ENCODE measurements at places on chromosomes 7 and 10.

DNA sequence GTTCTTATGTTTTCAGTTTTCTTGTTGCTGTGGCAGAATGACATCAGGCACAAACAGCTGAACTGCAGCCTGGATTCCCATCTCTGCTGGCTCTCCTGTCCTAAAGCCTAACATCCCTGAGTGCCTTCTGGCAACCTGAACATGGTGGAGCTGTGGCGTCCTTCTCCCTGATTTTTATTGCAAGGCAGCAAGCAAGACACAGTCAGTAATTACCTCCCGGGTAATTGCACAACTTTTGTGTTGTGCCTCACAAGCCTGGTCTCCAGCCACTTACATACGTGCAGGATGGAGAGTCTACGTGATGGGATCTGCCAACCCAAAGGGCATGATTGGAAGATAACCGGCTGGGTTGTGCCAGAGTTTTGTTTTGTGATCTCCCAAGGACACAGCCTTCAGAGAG is 116.1 kb upstream of the PARD3 start:
- no peak for DNase-seq

DNA sequence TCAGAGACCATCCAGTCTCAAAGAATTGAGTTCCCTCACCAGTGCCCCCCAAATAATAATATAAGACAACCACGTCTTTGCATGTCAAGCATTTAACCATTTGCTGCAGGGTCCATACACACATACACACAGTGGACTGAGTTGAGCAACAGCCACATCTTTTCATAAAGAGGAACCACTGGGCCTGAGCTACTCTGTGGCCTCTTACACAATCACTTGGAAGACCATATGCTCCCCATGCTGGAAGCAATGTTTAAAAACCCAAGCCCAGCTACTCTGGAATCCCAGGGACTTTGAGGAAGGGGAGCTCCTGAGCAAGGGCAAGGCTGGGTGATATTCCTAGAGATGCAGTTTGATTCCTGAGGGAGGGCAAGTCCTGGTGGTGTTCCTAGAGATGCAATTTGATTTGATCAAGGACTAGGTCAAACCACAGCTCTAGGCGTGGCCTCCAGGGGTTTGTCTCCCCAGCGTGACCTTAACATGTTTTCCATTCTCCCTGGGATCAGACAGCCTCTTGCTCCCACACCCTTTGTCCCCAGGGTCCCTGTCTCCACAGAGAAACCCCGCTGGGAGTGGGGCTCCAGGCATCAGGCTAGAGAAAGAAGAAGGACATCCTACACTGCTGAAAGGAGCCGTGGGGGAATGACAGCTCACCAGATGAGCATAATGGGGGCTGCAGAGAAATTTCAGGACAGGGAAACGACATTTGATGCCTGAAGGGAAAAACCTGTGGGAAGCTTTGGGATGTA is 376.2 kb upstream of the MGMT start:
- no peak for DNase-seq

DNA sequence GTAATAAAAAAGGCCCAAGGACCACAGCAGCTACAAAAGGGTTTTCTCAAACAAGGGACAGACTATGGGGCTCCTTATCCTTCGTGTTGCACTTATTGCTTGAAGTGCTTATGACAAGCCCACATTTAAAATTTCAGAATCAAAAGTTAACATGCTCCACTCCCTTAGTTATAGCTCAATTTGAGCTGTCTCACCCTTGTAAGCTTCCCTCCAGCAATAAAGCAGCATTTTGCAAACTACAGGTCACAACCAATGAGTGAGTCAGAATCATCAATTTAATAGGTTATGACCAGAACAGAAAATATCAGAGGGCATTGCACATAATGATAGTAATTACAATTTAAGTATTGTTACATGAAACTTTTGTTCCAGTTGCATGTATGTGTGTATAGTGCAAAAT is 53.0 kb downstream of the IMMP2L start:
- no peak for DNase-seq

DNA sequence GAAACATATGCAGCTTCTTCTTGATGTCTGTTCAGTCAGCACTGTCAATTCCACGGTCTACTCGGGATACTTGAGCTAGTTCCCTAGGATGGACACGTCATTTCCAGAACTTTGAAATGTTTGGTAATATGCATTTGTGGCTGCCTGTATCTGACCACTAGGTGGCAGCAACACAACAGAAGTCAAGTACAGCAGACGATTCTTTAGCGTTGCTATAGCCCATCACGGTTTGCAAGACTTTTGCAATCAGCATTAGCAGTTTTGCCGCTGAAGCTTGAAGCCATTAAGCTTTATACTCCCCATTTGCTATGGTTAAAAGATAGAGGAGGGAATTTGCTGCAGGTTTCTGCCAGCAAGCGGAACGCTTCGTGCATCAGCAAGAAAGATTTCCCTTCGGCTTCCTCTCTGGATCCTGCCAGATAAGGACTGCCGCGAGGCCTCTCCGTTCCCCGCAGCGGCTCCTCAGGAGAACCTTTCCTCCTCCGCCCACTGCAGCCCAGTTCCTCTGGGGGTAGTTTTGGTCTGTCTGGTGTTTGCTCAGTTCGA is 63.5 kb downstream of the ABCC2 start:
- no peak for DNase-seq

- no peak for DNase-seq
These were observed 44.5 kb downstream of the KCNMA1 start for GRCh38 chr10:77592946-77593636.

DNA sequence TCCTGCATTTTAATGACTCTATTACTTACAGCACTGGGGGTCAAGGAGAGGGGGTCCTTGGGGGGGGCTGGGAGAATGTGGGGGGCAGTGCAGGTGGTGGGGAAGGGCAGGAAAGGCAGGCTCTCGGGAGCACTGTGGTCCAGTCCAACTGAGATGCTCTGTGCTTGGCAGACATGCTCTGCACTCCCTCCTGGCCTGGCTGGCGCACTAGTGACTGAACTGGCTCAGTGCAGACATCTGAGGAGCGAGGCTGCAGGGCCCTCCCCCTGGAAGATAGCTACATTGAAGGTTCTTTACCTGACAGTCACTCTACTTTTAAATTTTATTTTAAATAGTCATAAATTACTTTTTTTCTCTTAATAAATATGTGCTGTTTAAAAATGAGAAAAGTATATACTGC is 105.7 kb downstream of the NEURL1 start:
- no peak for DNase-seq

GRCh38 chr7:115195208-115195607 is 273.3 kb downstream of the MDFIC start:
- no peak for DNase-seq

- DNase-seq: no peak
These were observed 53.9 kb upstream of the IL6 start for GRCh38 chr7:22672846-22673680.

DNA sequence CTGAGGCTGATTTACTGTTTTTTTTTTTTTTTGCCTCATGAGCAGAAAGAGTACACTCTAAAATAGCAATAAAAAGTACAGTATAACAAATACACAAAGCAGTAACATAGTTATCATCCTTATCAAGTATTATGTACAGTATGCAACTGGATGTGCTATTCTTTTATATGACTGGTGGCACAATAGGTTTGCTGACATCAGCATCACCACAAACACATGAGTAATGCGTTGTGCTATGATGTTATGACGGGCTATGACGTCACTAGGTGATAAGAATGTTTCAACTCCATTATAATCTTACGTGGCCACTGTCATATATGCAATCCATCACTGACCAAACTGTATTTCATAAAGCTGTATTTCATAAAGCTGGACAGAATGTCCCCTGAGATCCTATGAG is 189.2 kb upstream of the GLI3 start:
- DNase-seq: no peak

DNA sequence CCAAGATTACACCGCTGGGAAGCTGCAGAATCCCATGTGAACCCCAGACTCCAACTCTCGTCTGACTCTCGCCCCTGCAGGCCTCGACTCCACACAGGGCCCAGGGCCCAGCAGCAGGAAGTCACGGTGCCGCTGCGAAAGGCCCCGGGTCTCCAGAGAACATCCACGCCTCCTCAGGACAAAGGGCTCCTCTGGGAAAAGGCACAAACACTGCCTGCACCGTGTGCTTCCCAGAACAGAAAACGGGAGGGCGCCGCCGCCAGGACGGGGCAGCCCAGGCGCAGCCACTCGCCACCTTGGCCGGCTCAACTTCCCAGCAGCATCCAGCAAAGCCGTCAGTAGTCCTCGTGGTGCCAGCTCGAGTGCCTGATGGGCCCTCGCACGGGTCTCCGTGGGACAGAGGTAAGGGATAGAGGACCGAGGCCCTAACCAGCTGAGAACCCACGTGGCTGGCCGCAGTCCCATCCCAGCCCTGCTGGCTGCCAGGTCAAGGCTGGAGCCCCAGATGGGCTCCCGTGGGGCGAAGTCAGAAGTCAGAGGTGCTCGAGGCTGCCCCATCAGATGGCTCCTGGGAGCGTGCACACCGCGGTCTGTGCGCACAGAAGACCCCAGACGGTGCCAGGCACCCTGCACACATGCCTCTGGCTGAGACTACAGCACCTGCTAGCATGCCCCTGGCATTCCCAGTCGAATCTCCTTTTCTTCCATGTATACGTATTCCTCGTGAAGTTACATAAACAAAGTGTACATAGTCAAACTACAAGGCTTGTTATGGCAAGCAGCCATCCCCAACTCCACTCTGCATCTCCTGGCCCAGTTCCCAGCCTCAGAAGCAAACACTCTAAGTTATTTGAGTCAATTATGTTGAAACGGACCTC is 60.2 kb downstream of the MAD1L1 start:
- DNase-seq: peak; percentile 56

DNA sequence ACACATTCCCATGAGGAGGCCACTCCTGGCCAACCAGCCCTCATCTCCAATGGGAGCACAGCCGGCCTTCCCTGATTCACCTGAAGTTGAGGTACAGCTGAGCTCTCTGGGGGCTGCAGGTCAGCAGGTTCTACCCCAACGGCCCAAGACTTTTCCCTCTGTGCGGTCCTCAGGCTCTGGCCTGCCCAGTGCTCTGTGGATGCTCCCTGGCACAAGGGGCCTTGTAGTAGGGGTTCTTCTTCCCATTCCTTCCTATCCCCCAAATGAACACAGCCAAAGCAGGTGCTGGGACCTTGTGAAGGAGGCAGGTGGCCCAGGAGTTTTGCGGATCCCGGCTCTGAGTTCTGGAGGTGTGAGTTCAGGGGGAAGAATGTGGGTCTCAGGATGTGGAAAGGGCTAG is 72.2 kb downstream of the PLXNA4 start:
- no peak for DNase-seq

DNA sequence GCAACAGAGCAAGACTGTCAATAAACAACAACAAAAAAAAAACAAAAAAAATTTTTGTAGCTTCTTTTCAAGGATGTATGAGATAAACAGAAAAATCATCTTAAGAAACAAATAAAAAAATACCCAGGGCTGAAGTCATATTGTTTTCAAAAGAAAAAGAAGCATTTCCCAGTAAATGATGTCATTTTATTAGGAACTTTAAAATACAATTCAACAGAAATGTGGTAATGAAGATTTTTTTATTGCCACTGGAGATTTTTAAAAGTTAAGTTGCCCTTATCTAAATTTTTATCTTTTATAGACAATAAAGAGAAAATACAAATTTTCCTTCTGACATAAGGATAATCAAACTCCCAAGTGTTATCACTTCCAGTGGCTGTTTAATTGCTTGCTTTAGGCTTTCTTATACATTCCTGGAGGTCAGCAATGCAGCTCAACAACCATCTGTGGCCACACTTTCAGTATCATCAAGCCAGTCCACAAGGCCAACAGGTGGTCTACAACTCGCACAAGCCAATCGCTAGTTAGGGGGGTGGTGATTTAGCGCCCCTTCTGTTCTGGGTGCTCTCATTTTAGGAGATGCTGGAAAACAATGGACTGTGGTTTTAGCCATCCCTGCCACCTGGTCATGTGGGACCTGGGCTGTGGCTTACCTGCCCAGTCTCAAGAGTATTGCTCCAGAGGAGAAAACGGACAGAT is 10.8 kb downstream of the SEPHS1 start:
- DNase-seq: peak; percentile 16

DNA sequence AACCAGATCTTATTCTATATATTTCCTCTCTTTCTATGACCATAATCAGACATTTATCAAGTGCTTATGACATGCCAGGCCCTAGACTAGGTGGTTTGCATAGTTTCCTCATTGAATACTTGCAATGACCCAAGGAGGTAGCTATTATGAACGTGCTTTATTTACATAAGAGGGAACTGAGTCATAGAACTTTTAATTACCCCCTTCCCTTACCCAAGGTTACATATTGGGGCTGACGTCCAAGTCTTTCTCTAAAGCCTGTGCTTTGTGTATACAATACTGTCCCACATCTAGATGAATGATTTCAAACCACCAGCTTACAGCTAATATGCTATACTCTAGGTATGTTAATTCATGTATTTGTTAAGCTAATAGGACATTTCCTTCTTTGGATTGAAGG is 91.9 kb upstream of the NPY start:
- no peak for DNase-seq

DNA sequence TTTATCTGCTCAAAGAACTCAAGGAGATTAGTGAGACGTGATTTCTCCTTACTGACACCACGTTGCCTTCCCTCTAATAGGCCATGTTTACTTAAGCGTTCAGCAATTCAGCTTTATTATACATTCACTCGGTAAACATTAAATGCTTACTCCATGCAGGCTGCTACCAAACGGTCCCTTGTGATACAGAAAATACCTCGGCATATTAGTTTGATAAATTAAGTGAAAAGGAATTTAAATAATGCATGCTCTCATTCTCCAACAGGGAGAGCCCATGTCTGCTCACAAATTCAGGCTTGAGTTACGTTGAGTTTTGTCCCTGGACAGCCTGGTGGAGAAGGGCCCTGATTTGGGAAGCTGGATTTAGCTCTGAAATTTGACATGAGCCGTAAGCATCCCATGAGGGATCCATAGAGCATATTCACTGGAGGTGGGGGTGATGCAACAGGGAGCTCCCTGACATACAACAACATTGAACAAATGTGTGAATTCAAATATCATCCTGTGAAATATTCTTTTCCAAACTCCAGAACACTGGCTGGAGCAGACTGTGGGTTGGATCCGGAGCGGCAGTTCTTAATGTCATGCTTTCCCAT is 86.3 kb downstream of the TBXAS1 start:
- no peak for DNase-seq

DNA sequence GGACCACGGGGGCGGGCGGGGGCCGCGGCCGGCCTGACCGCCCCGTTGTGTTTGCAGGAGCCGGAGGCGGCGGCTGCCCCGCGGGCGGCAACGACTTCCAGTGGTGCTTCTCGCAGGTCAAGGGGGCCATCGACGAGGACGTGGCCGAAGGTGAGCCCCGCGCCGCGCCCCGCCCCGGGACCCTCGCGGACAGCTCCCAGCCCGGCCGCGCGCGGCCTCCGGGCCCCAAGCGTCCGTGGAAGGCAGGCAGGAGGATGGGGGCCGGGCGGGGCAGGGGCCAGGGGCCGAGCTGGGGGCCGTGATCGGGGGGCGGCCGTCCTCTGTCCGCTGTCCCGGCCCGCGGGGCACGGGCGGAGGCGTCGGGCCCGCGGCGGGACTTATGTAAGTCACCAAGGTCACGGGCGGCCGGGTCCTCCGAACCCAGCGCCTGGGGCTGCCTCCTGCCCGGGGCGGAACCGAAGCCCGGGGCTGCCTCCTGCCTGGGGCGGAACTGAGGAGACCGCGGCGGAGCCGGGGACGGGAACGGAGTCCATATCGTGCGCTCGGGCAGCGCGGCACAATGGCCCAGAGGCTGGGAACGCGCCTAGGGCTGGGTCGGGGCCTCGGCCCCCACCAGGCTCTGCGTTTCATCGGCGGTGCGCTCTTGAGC is 497 bp downstream of the PPP2R2D start:
- DNase-seq: peak; percentile 63
